Activated CD8-positive, alpha-beta T cell treated with anti-CD3 and anti-CD28 coated beads for 36 hours (primary cell): ENCODE measurements at places on chromosomes 6 and 20. TPM values are rescaled to one million over a fixed set of nuclear protein-coding genes. Genes with fewer than 3 reads are reported as not detected.

Gene PRDM13
- total RNA-seq, result not detected

Gene HNF4A
- not detected for total RNA-seq

Gene CLVS2
- not detected for total RNA-seq

Gene APCDD1L
- not detected for total RNA-seq

Gene CCN2
- total RNA-seq, result not detected

Gene STMND1
- not detected for total RNA-seq

Gene CLPSL1
- not detected for total RNA-seq

Gene LIN28B
- not detected for total RNA-seq

Gene ULBP2
- 0.38 TPM for total RNA-seq

Gene WFDC12
- not detected for total RNA-seq

Gene ENPP3
- 0.79 TPM for total RNA-seq

Gene TLDC2
- total RNA-seq, result not detected

DNA sequence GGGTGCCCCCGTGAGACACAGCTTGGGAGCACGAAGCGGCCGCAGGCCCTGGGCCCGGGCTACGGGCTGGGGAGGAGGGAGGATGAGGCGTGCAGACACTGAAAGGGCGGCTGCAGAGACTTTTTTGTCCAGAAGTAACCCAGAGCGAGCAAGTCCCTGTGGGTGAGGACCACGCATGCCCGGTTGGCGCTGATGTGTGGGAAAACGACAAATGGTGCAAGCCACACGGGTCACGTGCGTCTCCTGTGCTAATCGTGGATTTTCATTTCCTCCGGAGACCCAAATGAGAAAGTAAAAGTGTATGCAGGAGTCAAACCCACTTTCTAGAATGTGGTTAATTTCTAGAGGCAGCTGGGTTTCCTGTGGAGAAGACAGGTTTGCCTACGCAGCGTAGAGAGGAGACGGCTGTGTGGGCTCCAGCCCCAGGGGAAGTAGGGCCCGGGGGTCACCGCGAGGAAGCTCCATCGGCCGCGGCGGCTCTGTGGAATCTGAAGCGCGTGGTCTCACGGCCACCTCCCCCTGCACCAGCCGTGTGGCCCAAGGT, 19.0 kb downstream of the DLL1 start:
- peaks cover 26% of the 10 kb centered on the region for H3K4me1 ChIP-seq
- peak overlapping the region; percentile 75 for H3K27ac ChIP-seq
- peaks cover 5% of the 10 kb centered on the region for H3K36me3 ChIP-seq
- no peaks in the 10 kb centered on the region for H3K27me3 ChIP-seq
- DNase-seq, result peak; percentile 92
- H3K4me3 ChIP-seq, result peak overlapping the region; percentile 65

DNA sequence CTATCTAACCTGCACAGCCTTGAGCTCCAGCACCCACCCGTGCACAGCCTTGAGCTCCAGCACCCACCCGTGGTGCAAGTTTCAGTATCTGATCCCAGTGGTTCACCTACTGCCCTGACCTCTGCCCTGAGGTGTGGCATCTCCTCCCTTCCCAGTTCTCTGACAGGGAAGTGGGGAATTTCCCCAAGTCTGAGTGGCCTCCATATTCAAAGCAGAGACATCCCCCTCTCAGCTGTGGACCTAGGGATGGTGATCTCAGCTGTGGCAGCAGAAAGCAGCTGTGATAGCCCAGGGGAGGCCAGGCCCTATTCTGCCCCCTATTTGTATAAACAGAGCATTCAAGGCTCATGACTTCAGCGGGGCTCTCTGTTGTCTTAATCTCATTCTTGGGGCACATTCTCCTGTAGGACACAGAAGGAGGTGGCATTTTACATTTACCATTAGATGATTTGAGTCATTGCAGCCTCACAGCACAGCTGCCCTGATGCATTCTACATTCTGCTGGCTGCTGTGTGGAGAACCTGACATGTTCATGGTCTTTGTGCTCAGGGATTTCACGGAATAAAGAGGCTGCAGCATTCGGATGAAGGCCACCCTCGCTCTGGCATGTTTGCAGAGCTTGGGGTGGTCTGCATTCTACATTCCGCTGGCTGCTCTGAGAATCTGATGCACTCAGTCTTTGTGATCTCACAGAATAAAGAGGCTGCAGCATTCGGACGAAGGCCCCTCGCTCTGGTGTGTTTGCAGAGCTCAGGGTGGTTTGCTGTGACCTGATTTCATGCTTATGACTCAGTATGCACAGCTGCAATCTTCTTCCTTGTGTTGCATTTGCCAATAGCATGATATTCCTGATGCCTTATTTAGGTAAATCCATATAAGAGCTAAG, 16.9 kb downstream of the GPR31 start:
- H3K36me3 ChIP-seq, result no peaks in the 10 kb centered on the region
- H3K4me3 ChIP-seq, result no peak overlapping the region
- no peak overlapping the region for H3K27ac ChIP-seq
- peaks cover 7% of the 10 kb centered on the region for H3K4me1 ChIP-seq

DNA sequence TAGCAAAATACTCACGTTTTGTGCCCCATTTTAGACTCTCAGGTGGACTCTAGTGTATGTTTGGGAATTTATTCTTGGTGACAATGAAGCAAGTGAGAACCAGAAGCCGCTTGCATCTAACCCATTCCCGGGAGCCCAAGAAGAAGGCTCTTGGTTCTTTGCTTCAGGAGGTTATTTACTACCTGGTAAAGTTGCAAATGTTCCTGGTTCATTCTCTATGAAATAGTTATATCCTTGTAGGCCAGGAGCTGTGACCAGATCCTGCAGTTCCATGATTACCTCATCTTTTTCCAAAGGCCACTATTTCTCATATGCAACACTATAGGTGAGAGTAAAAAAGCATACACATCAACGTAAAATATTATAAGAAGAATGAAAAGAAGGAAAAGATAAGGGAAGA, 60.9 kb upstream of the FABP7 start:
- H3K4me1 ChIP-seq, result no peaks in the 10 kb centered on the region
- H3K27ac ChIP-seq, result no peak overlapping the region
- no peaks in the 10 kb centered on the region for H3K27me3 ChIP-seq
- no peaks in the 10 kb centered on the region for H3K36me3 ChIP-seq

GRCh38 chr20:32582659-32583580, 2.2 kb downstream of the NOL4L start:
- no peaks in the 10 kb centered on the region for H3K27me3 ChIP-seq
- no peak overlapping the region for H3K27ac ChIP-seq
- peak; percentile 37 for DNase-seq
- no peaks in the 10 kb centered on the region for H3K36me3 ChIP-seq
- peaks cover 48% of the 10 kb centered on the region for H3K4me1 ChIP-seq

DNA sequence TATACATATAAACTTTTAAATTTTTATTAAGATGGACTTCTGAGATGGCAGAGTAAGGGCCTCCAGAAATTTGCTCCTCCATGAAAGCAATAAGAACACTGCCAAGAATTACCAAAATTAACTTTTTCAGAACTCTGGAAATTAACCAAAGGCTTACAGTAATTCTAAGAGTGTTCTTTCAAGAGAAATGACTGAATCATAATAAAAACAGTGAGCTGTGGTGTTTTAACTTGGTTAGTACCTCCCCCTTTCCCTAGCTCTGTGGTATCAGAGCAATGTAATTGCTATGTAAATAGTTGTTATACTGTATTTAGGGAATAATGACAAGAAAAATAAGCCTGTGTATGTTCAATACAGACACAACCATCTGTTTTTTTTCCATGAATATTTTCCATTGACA, 19.0 kb downstream of the HECA start:
- H3K4me3 ChIP-seq, result no peak overlapping the region
- H3K4me1 ChIP-seq, result peaks cover 79% of the 10 kb centered on the region

- no peak for DNase-seq
- H3K27ac ChIP-seq, result no peak overlapping the region
- peaks cover 3% of the 10 kb centered on the region for H3K4me1 ChIP-seq
- no peaks in the 10 kb centered on the region for H3K27me3 ChIP-seq
These were observed 25.9 kb downstream of the LYRM4 start for GRCh38 chr6:5234874-5235273.

- no peaks in the 10 kb centered on the region for H3K27me3 ChIP-seq
- no peak for DNase-seq
- no peaks in the 10 kb centered on the region for H3K4me1 ChIP-seq
- no peak overlapping the region for H3K27ac ChIP-seq
- no peak overlapping the region for H3K4me3 ChIP-seq
- H3K36me3 ChIP-seq, result no peaks in the 10 kb centered on the region
These were observed 689.5 kb upstream of the EYS start for GRCh38 chr6:66396549-66396948.

DNA sequence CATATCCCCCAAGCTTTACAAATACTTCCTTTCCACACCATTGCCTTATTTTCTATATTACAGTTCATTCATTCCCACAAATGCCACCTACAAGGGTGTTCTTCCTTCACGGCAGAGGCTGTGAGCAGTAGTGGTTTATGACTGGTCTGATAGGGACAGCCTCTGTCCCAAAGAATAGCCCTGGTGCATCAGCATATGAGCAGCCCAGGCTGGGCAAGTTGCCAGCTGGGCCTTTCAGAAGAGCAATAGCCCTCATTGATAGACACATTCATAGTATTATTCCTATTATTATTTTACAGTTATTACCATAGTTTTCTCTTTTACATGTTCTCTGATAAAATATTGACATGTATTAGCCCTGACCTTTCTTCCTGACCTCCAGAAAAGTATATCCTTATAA, 149.9 kb downstream of the MMS22L start:
- no peaks in the 10 kb centered on the region for H3K36me3 ChIP-seq
- H3K4me3 ChIP-seq, result no peak overlapping the region
- no peaks in the 10 kb centered on the region for H3K27me3 ChIP-seq

GRCh38 chr20:37527638-37528445, at the start of gene BLCAP:
TSS of gene BLCAP (minus strand) at chr20:37527876. CDS start at chr20:37519174, 8,702 bp downstream.
- peak within 1 kb of the TSS; percentile 78 for H3K4me3 ChIP-seq
- H3K27ac ChIP-seq, result peak within 1 kb of the TSS; percentile 100
- peaks cover 45% of the 10 kb centered on the region for H3K4me1 ChIP-seq
- H3K36me3 ChIP-seq, result no peaks in the 10 kb centered on the region
- peak; percentile 94 for DNase-seq
- no peaks in the 10 kb centered on the region for H3K27me3 ChIP-seq

DNA sequence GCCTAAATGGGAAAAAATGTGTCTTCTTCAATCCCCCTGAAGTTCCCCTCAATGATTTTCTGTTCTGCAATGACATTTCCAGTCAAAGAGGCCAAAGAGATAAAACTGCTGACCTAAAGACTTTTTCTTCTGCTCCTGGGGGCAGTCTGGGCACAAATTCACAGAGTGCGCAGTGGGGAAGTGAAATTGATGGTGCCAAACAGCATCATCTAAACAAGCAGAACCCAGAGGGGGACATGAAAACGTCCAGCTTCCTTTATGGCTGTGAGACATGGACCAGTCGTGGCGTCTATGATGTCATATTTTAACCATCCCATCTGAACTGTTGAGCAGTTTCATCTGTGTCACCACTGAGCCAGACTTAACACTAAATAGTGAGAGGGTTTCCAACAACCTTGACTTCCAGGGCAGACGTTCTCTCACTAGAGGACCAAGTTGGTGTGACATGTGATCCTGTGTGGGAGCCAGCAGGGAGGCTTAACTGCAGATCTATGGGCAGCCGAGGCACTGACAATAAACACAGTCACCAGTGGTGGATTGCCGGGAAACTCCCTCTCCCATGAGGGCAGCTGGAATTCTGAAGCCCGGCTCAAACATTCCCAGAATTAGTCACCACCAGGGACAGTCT, 12.4 kb downstream of the SCML4 start:
- H3K4me3 ChIP-seq, result no peak overlapping the region
- H3K27me3 ChIP-seq, result no peaks in the 10 kb centered on the region
- H3K27ac ChIP-seq, result peak overlapping the region; percentile 59
- peaks cover 56% of the 10 kb centered on the region for H3K4me1 ChIP-seq
- peaks cover 10% of the 10 kb centered on the region for H3K36me3 ChIP-seq
- no peak for DNase-seq

GRCh38 chr6:67880939-67881705, 754.0 kb upstream of the ADGRB3 start:
- H3K4me3 ChIP-seq, result no peak overlapping the region
- no peaks in the 10 kb centered on the region for H3K4me1 ChIP-seq
- no peak for DNase-seq
- H3K27ac ChIP-seq, result no peak overlapping the region
- no peaks in the 10 kb centered on the region for H3K27me3 ChIP-seq

- DNase-seq, result no peak
- H3K36me3 ChIP-seq, result peaks cover 5% of the 10 kb centered on the region
- H3K4me1 ChIP-seq, result peaks cover 39% of the 10 kb centered on the region
- H3K27me3 ChIP-seq, result no peaks in the 10 kb centered on the region
These were observed 3.1 kb downstream of the TRAF3IP2 start for GRCh38 chr6:111602481-111603011.

GRCh38 chr20:59800309-59800708, 133.1 kb downstream of the SYCP2 start:
- H3K27ac ChIP-seq, result no peak overlapping the region
- no peaks in the 10 kb centered on the region for H3K36me3 ChIP-seq
- peaks cover 13% of the 10 kb centered on the region for H3K27me3 ChIP-seq
- no peaks in the 10 kb centered on the region for H3K4me1 ChIP-seq
- no peak for DNase-seq
- no peak overlapping the region for H3K4me3 ChIP-seq

DNA sequence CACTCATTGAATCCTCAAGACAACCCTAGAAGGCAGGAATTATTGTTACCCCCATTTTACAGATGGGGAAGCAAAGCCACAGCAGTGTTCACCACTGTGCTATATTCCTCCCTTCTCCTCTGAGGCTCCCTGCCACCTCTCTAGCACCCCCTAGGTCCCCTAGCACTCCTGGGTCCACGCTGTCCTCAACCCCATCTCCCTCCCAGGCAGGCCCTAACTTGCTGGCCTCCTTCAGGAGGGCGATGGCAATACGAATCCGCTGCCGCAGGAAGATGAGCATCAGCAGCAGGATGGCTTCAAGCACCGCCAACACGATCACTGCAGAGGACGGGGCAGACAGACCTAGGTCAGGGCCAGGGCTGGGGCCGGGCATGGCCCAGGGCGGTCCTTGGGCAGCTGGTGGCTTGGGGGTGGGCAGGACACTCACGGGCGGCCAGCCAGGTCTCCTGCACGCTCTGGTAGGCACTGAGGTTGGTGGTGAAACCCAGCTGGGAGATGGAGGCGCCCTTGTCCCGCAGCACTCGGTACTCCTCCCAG, 7.8 kb upstream of the NEU1 start:
- H3K36me3 ChIP-seq, result no peaks in the 10 kb centered on the region
- no peaks in the 10 kb centered on the region for H3K27me3 ChIP-seq
- no peak overlapping the region for H3K27ac ChIP-seq
- DNase-seq, result no peak
- no peak overlapping the region for H3K4me3 ChIP-seq

- no peaks in the 10 kb centered on the region for H3K36me3 ChIP-seq
- H3K27ac ChIP-seq, result no peak overlapping the region
- H3K4me1 ChIP-seq, result peaks cover 33% of the 10 kb centered on the region
- peaks cover 2% of the 10 kb centered on the region for H3K27me3 ChIP-seq
- H3K4me3 ChIP-seq, result no peak overlapping the region
These were observed 15.0 kb upstream of the TBC1D22B start for GRCh38 chr6:37242429-37243052.

GRCh38 chr20:40680161-40680959, 8.7 kb downstream of the MAFB start:
- DNase-seq, result no peak
- no peaks in the 10 kb centered on the region for H3K4me1 ChIP-seq
- H3K27me3 ChIP-seq, result peaks cover 54% of the 10 kb centered on the region
- no peaks in the 10 kb centered on the region for H3K36me3 ChIP-seq
- H3K27ac ChIP-seq, result no peak overlapping the region
- H3K4me3 ChIP-seq, result no peak overlapping the region

- H3K27ac ChIP-seq, result no peak overlapping the region
- H3K4me1 ChIP-seq, result peaks cover 18% of the 10 kb centered on the region
- H3K36me3 ChIP-seq, result no peaks in the 10 kb centered on the region
These were observed 171.6 kb downstream of the ADGB start for GRCh38 chr6:146770275-146770964.
